ENCODE measurements at places on chromosomes 11 and 22. TPM values are rescaled to one million over a fixed set of nuclear protein-coding genes. Genes with fewer than 3 reads are reported as not detected.
A peak's percentile ranks its signal among the peaks of the same experiment; 100 is the strongest.

Gene CHRDL2
- total RNA-seq = 6.5 TPM

Gene MS4A4A
- total RNA-seq = 13.9 TPM

GRCh38 chr11:10622957-10623791 lies 54.7 kb upstream of the LYVE1 start:
- no peaks in the 10 kb centered on the region for H3K27me3 ChIP-seq
- H3K4me1 ChIP-seq = peaks cover 8% of the 10 kb centered on the region
- H3K36me3 ChIP-seq = no peaks in the 10 kb centered on the region
- peak; percentile 29 for DNase-seq
- peak overlapping the region; percentile 44 for H3K27ac ChIP-seq
- no peak overlapping the region for H3K4me3 ChIP-seq

Gene IFITM2
- total RNA-seq = 160 TPM

GRCh38 chr11:35348898-35349687 lies 70.3 kb downstream of the SLC1A2 start:
- H3K4me1 ChIP-seq = peaks cover 40% of the 10 kb centered on the region
- no peak for DNase-seq
- H3K4me3 ChIP-seq = no peak overlapping the region
- no peaks in the 10 kb centered on the region for H3K36me3 ChIP-seq
- H3K27me3 ChIP-seq = no peaks in the 10 kb centered on the region

Gene CDCA5
- total RNA-seq = 1.3 TPM

Gene OR56A1
- total RNA-seq = not detected

Gene OR52L1
- total RNA-seq = not detected

All from left ventricle myocardium inferior (tissue), 1 donor.